CD4-positive, alpha-beta T cell treated with Interleukin-4 for 4 hours (primary cell): ENCODE measurements at places on chromosomes 12 and 14.

DNA sequence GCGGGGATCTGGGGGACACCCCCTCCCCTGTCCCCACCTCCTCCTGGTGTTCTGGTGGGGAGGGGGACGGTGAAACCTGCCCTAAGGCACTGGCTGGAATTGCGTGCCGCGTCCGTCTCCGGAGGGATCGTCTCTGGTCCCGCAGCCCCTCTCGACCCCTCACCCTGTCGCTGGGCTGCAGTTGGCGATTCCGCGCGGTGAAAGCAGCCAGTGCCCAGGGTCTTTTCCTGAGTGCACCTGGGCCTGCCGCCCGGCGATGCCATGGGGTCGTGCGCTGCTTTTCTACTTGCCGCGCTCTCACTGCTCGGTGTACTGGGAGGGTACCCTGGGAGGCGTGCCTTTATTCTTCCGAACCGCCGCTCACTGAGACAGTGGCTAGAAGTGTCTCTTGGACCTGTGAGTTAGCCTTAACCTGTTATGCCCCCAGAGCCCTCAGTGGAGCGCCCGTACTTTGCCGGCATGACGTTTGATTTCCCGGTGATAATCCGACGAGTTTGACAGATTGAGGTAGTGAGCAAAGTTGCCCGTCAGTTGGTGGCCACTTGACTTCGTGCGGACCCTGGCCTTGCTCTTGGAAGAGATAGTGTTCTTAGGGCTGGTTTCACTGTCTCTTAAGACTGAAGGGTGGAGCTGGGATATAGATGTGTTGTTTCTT lies 788 bp downstream of the SFSWAP start:
- DNase-seq = no peak

- DNase-seq = no peak
Observed at GRCh38 chr12:75177997-75178396, 31.6 kb downstream of the KCNC2 start.

GRCh38 chr12:52079576-52080402 lies at the start of gene SMIM41:
SMIM41 (plus strand) TSS chr12:52079704; CDS start chr12:52079780, 76 bp downstream.
- DNase-seq = no peak

- no peak for DNase-seq
Observed at GRCh38 chr12:119113496-119113986, 65.2 kb upstream of the HSPB8 start.

DNA sequence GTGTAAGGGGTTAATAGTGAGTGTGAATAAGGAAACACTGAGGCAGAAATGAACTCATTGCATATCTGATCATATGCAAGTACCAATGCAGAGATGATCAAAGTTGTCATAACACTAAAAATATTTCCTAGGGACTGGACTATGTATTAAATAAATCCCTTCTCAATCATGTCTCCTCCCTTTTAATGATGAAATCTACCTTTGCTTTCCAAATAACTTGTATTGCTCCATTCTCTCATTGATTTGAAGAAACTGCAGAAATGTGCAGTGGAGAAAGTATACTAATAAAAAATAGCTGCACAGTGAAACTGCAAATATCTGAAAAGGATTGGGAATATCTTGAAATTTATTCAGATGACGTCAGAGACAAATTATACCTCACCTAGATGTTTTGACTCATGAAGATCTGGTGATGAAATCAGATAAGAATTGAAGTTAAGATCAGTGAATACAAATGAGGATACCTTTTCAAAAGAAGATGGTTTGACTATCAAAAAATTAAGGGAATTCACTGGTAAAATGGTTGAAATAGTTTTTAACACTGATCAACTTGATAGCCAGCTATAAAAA lies 1264.9 kb upstream of the USP15 start:
- DNase-seq = no peak

DNA sequence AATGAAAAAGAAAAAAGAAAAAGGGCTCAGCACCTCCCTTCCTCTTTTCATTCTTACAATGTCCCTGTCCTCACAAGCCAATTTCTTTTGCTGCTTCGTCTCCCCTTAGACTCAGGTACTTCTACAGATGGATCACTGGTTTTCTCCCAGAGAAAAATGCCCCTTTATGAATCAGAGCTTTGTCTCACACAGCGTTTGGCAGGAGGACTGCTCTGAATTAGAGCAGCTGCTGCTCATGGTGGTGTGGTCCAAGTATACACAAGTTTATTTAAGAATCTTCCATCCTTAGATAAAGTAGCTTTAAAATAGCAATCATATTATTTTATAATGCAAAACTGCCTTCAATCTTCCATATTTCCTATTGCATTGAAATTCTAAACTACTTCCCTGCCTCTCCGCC lies 80.3 kb downstream of the SLC8A3 start:
- DNase-seq = no peak

- no peak for DNase-seq
Observed at GRCh38 chr14:103199124-103199523, 75.9 kb downstream of the TNFAIP2 start.

- no peak for DNase-seq
Observed at GRCh38 chr12:14868916-14869506, 16.6 kb downstream of the MGP start.

GRCh38 chr14:101335061-101335661 lies 226.1 kb upstream of the DIO3 start:
- no peak for DNase-seq

DNA sequence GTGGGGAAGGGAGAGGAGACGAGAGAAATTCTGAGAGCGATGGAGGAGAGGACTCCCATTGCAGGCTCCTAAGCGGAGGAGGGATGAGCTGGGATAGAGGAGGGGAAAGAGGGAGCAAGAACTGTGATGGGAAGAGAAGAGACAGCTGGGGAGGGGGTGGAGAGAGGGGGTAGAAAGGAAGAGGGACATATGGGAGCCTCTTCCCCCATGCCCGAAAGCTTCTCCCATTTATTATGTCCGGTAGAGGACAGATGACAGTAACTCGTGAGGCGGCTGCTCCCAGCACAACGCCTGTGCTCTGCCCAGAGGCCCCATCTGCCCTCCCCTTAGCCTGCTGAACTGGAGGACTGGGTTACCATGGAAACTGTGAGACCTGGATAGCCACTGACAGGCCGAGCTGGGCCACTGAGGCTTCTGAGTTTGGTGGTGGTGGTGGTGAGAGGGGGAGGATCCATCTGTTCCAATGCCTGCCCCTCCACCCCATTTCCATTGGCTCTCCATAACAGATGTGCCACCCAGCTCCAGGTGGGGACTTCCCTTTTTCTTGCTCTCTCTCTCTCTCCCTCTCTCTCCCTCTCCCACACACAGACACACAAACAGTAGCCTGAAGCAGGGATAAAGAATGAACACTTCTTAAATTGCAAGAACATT lies 8.3 kb downstream of the CPNE6 start:
- no peak for DNase-seq

- no peak for DNase-seq
Observed at GRCh38 chr12:122130150-122130549, 43.9 kb downstream of the IL31 start.

GRCh38 chr12:107325075-107325608 lies 231.8 kb upstream of the CRY1 start:
- DNase-seq = no peak

- no peak for DNase-seq
Observed at GRCh38 chr12:1539135-1539534, 55.2 kb downstream of the FBXL14 start.

- no peak for DNase-seq
Observed at GRCh38 chr14:79986251-79986650, 225.1 kb downstream of the DIO2 start.

- DNase-seq = no peak
Observed at GRCh38 chr12:108187831-108188230, 58.7 kb downstream of the WSCD2 start.

DNA sequence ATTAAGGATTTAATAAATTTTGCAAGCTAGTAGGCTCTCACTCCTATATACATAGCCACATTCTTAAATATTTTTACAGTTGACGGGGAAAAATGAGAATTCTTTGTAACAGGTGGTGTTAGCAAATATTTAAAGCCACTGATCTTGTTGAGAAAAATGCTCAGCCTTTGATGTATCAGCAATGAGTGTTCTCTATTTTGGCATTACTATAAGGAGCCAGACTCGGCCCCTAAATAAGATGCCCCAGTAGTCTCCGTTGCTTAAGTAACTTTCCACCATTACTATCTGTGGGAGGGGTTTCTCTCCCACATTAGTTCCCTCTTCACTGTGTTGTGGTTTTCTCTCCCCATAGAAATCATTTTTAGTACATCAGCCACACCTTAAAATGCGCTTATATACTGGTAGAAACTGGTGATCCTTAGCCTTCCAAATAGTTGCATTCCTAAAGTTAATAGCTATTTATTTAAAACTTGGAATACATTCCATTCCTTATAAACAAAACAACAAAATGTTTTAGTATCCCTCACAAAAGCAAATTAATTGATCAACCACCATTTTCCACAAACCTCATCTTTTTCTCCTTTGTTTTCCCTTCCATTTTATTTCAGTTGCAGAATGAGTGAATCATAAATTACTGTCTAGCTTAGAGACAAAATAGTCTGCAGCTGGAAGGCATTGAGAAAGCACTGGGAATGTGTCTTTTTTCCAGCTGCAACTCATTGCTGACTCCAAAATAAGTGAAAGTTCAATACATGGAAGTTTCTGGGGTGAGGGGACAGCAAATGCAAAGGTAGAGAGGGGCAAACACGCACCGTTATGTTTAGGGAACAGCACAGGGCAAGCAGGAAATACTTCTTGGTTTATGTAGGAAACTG lies 84.7 kb upstream of the FERMT2 start:
- DNase-seq = no peak

DNA sequence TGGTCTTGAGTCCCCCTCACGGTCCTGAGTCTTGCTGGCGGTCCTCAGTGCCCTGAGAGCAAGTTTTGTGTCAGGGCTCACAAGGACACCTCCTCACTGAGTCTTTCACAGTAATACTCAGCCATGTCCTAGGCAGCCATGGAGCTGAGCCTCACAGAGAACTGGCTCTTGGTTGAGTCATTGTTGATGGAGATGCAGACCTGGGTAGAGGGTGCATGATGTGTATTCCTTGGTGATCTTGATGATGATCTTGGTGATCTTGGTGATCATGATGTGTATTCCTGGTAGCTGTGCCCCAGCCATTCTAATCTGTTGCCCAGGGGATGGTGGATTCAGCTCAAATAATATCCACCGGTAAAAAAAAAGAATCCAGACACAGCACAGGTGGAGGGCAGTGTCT lies 495.4 kb downstream of the TMEM121 start:
- DNase-seq = no peak

- DNase-seq = no peak
Observed at GRCh38 chr12:44158746-44159145, 322.9 kb downstream of the TMEM117 start.

DNA sequence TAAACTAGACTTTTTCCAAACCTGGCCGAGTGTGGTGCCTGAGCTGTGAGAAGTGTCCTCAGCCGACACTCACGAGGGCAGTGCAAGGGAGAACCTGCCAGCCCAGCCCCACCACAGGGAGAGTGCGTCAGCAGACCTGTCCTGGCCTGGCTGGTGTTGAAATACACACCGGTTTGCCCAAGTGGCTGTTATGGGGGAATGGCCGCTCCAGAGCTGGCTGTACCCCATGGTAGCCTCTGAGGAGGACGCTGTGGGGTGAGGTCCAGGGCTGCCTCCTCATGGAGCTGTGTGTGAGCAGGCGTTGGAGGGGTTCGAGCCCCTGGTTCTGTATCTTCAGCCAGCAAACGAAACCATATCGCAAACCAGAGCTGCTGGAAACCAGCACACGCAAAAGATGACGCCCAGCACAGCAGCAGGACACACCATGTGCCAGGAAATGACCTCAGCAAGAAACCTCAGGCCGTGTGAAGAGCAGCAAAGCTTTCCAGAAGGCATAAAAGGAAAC lies 9.4 kb downstream of the ANKRD9 start:
- no peak for DNase-seq

GRCh38 chr12:98733667-98734350 lies 88.7 kb downstream of the APAF1 start:
- DNase-seq = no peak

- DNase-seq = no peak
Observed at GRCh38 chr12:123690191-123690840, 19.4 kb downstream of the TCTN2 start.

GRCh38 chr14:101192661-101193000 lies 289.1 kb upstream of the RTL1 start:
- DNase-seq = no peak

GRCh38 chr14:20093442-20093841 lies 17.1 kb upstream of the OR4K17 start:
- DNase-seq = no peak

DNA sequence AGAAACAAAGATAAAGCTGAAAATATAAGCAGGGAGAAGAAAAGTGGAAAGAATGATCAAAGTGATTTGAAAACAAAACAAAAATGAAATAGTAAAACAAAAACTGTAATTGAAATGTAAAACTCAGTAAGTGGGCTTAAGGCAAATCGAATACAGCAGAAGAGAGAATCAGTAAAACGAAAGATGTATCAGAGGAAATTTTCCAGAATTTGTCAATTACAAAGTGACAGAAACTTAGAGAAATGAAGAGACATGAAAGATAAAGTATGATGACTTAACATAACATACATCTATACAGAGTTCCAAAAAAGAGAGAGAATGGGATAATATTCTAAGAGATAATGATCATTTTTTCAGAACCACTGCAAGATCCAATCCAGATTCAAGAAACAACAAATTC lies 10.5 kb downstream of the ZFC3H1 start:
- no peak for DNase-seq

DNA sequence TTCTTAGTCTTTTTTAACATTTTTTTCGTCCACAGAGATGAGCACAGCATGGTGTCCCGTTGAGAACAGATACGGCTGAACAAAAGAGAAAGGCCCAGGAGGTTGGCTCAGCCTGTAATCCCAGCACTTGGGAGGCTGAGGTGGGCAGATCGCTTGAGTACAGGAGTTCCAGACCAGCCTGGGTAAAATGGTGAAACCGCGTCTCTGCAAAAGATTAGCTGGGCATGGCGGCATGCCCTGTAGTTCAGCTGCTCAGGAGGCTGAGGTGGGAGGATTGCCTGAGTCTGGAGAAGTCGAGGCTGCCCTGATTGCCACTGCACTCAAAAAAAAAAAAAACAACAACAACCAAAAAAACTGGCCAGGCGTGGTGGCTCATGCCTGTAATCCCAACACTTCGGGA lies 5.9 kb upstream of the EP400 start:
- DNase-seq = no peak

- DNase-seq = no peak
Observed at GRCh38 chr14:36443374-36443773, 76.7 kb downstream of the NKX2-1 start.

- no peak for DNase-seq
Observed at GRCh38 chr12:8681129-8681884, 16.5 kb upstream of the RIMKLB start.

GRCh38 chr12:31009976-31010375 lies 63.7 kb upstream of the DDX11 start:
- DNase-seq = no peak

- no peak for DNase-seq
Observed at GRCh38 chr14:53979113-53979681, 22.6 kb upstream of the BMP4 start.
